ENCODE measurements at places on chromosomes 2 and 18.

DNA sequence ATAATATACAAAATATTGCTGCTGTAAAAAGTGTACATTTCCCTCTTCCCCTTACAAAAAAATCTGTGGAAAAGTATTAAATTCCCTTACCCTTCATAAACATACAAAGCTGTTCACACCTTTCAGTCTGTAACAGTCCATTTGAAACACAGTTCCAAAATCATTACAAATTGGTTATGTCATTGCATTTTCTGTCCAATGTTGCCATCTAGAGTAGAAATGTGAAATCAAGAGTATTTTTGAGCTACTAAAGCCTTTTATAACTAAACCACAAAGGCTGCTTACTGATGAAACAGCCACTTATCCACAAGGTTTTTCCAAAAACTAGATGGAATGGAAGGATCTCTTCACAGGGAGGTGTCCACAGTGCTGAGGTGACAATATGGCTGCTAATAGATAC, 72.5 kb downstream of the SS18 start:
- DNase-seq = no peak

- no peak for DNase-seq
Observed at GRCh38 chr2:122822319-122822718, 1066.9 kb downstream of the TSN start.

DNA sequence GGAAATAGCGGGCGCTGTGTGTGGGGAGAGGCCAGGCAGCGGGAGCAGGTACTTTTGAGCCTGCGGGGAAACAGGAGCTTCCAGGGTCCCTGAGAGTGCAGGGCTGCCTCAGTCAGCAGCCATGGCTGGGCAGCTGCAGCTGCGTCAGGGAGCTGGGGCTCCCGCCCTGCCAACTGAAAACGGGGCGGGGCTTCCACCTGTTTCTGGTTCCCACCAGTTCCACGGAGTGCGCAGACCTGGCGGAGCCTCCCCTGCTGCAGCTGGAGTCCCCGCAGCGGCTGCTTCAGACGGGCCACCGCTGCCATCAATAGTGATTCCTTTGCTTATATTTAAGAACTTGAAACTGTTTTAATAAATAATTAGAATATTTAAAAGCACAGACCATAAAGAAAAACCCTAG, 30.6 kb upstream of the RPRM start:
- DNase-seq = no peak

- peak; percentile 49 for DNase-seq
Observed at GRCh38 chr2:150938527-150938926, 323.1 kb downstream of the RBM43 start.

- DNase-seq = no peak
Observed at GRCh38 chr2:73821227-73821626, 7.5 kb upstream of the STAMBP start.

DNA sequence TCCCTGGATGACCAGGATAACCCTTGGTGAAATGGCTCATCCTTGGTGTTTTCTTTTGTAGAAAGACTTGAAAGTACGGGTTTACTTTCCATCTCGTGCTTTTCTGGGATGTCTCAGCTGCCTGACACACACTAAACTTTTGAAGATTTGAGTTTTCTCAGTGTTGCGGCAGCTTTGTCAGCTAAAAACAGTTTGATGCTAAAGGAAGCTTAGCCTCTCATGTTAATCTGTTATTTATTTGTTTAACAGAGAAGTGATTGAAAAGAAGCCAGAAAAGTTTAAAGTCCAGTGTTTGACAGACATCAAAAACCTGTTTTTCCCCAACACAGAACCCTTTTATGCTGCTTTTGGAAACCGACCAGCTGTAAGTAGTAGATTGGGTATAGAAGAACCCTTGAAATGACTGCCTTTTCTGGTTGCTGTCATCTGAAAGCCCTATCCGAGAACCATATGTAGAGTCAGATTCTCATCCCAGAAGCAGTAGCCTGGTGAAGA, 72.8 kb downstream of the LPIN1 start:
- DNase-seq = no peak

- DNase-seq = peak; percentile 75
Observed at GRCh38 chr2:30433541-30434299, 13.3 kb upstream of the LCLAT1 start.

DNA sequence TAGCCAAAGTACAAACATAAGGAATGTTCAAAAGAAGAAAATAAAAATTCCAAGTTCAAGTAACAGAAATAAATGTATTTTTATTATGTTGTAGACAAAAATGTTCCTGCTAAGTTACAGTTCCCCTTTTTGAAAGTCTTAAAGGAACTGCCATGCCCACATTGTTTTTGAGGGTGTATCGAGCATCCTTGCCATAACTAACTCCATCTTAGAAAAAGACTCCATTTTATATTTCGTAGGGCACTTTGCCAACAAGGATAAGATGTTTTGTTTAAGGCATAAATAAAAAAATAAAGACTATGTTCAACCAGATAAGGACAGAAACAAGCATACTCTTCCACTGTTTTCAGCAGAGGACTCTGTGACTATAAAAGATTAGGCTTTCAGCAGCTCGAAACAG, 67.3 kb downstream of the TMEM237 start:
- no peak for DNase-seq

Measured in fibroblast of skin of back (primary cell).